SK-MEL-5 (cell line): ENCODE measurements at places on chromosomes 13 and 19. TPM values are rescaled to one million over a fixed set of nuclear protein-coding genes. Genes with fewer than 3 reads are reported as not detected.

- DNase-seq: peak; percentile 44
Observed at GRCh38 chr13:85970727-85971126, 171.5 kb upstream of the SLITRK6 start.

The LIN37 gene
- total RNA-seq: 5.3 and 7.7 TPM in 2 replicates

The RETN gene
- not detected in 2 replicates for total RNA-seq

GRCh38 chr19:16319481-16319880 is 5.1 kb upstream of the KLF2 start:
- no peak for DNase-seq

GRCh38 chr19:1913781-1914577 is 8.8 kb downstream of the ADAT3 start:
- DNase-seq: no peak

The HIPK4 gene
- total RNA-seq: 0.08 TPM in 1 of 2 replicates, not detected in the other
